ENCODE measurements at places on chromosomes 6 and 20. TPM values are rescaled to one million over a fixed set of nuclear protein-coding genes. Genes with fewer than 3 reads are reported as not detected.

- no peaks in the 10 kb centered on the region for H3K36me3 ChIP-seq
- no peak for DNase-seq
- no peaks in the 10 kb centered on the region for H3K27me3 ChIP-seq
Observed at GRCh38 chr20:5397393-5397792, 80.6 kb upstream of the PROKR2 start.

The BFSP1 gene
- total RNA-seq, result 2.5 TPM

DNA sequence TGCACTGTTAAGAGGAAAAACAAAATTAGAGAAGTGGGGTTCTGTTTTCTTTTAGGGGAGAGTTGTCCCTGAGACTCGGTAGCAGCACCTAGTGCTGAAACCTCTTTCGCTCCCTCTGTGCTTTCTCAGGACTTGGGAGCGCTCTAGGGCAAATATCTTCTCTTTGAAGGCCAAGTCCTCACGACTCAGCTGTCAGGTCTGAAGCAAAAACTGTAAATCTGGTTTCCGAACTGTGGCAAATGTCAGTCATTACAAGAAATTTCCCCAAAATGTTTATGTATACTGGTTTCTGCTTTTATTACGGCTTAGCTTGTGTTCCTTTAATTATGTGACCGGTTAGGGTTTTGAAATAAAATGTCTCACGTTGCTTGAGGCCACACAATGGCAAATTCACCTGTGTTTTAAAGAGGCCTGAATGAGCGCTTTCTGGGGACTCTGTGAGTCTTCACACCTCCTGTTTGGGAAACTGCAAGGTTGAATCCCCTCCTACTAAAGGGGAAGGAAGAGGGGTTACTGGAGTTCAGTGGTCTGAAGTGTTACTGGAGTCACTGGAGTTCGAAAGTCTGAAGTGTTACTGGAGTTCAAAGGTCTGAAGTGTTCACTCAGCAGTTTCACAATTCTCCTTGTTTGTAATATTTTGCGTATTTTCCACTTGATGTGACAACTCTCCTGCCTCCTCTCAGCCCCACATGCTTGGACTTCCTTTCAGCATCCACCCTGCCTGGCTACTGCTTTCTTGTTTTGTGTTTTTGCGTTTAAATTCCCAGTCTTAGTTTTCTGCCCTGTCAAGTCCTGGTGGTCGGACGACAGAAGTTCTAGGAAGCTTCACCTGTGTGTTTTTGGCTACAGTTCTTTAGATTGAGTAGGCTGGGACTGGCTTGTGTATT, 1.6 kb downstream of the SMPDL3A start:
- peak overlapping the region; percentile 86 for H3K4me3 ChIP-seq
- no peaks in the 10 kb centered on the region for H3K36me3 ChIP-seq
- no peak for DNase-seq
- H3K27me3 ChIP-seq, result no peaks in the 10 kb centered on the region
- peaks cover 7% of the 10 kb centered on the region for H3K4me1 ChIP-seq
- no peak overlapping the region for H3K27ac ChIP-seq

GRCh38 chr6:107787589-107787960, 36.5 kb downstream of the SCML4 start:
- no peak overlapping the region for H3K27ac ChIP-seq
- no peaks in the 10 kb centered on the region for H3K27me3 ChIP-seq
- H3K4me3 ChIP-seq, result no peak overlapping the region
- no peak for DNase-seq
- H3K36me3 ChIP-seq, result no peaks in the 10 kb centered on the region
- H3K4me1 ChIP-seq, result no peaks in the 10 kb centered on the region

DNA sequence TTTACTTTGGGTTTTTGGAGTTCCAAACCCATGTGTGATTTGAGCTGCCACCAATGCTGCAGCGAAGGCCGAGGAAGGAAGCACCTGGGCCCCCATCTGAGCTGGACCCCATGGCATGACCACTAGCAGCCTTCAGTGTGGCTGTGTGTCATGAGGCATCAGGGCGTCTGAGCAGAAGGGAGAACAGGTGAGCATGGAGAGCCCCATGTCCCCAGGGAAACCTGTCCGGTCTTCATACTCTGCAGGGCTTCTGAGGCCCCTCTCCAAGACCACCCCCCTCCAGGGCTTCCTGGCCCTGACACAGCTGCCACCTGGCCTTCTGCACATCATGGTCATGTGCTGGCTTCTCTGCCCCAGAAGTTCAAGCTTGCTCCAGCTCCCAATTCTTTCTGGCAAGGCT, 169.1 kb upstream of the CST7 start:
- no peaks in the 10 kb centered on the region for H3K36me3 ChIP-seq
- no peak overlapping the region for H3K27ac ChIP-seq
- no peaks in the 10 kb centered on the region for H3K27me3 ChIP-seq
- DNase-seq, result no peak
- H3K4me3 ChIP-seq, result no peak overlapping the region

DNA sequence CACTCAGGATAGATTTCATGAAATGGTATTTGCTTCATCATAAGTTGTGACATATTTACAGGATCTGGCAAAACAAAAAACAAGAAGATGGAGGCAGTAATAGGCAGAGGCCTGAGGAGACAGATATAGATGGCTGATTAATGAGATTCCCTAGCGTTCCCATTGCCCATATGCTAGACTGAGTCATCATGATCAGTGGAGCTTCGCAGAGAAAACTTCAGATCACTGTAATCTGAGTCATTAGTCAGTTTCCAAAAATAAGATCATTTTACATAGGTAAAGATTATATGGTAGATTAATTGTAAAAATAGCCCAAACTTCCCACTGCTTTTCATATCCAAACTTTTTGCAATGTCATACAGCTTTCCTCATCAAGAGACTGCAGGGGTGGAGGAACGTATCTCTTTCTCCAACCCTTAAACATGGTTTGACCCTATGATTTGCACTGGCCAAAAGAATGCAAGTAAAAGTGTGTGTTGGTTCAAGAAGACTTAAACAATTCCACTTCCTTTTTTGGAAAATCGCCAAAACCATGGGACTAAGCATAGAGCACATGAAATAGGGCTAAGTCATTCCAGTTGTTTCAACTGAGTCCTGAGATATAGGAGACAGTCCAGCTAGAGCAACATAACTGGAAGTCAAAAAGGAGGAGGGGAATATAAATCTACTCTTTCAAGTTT, 626.0 kb downstream of the RNF144B start:
- no peak overlapping the region for H3K27ac ChIP-seq
- H3K4me1 ChIP-seq, result no peaks in the 10 kb centered on the region
- no peak for DNase-seq
- H3K4me3 ChIP-seq, result no peak overlapping the region

The FAM83B gene
- total RNA-seq, result 6.4 TPM

The MOG gene
- 0.31 TPM for total RNA-seq

GRCh38 chr6:73286752-73287151, 23.8 kb upstream of the KHDC1 start:
- no peaks in the 10 kb centered on the region for H3K27me3 ChIP-seq
- no peak overlapping the region for H3K4me3 ChIP-seq

The BMP7 gene
- total RNA-seq, result 9.2 TPM

DNA sequence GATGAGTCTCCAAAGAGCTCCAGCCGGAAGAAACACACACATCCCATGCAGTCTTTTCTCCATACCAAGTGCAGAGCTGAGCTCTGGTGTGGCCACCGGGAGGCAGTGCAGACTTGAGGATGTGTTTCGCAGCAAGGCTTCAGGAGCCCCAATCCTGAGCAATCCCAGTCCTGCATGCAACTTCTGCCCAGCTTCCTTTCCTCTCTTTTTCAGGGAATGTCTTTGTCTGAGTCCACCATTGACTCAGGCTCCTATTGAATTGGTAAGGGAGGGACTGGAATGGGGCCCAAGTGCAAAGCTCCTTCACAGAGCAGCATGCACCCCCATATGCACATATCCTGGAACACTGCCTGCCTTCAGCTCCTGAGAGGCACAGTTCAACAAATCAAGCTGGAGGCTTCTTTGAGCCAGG, 50.5 kb upstream of the ASIP start:
- no peaks in the 10 kb centered on the region for H3K27me3 ChIP-seq
- DNase-seq, result peak; percentile 84
- no peak overlapping the region for H3K27ac ChIP-seq
